Stimulated activated CD4-positive, alpha-beta T cell treated with anti-CD3 and anti-CD28 coated beads, TNF-alpha, amount 100 ng/mL, for 48 hours (primary cell): ENCODE measurements at places on chromosomes 16 and 17.

DNA sequence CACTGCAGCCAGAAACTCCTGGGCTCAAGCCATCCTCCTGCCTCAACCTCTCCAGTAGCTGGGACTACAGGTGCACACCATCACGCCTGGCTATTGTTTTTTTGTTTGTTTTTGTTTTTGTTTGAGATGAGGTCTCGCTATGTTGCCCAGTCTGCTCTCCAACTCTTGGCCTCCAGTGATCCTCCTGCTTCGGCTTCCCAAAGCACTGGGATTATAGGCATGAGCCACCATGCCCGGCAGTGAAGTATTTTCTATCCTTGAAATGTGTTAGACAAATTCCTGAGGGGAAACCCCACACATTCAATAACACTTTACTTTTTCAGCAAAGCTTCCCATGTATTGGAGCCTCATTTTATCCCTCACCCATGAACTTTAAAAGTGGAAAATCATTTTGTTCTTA is 81.2 kb upstream of the KIFC3 start:
- DNase-seq = no peak

DNA sequence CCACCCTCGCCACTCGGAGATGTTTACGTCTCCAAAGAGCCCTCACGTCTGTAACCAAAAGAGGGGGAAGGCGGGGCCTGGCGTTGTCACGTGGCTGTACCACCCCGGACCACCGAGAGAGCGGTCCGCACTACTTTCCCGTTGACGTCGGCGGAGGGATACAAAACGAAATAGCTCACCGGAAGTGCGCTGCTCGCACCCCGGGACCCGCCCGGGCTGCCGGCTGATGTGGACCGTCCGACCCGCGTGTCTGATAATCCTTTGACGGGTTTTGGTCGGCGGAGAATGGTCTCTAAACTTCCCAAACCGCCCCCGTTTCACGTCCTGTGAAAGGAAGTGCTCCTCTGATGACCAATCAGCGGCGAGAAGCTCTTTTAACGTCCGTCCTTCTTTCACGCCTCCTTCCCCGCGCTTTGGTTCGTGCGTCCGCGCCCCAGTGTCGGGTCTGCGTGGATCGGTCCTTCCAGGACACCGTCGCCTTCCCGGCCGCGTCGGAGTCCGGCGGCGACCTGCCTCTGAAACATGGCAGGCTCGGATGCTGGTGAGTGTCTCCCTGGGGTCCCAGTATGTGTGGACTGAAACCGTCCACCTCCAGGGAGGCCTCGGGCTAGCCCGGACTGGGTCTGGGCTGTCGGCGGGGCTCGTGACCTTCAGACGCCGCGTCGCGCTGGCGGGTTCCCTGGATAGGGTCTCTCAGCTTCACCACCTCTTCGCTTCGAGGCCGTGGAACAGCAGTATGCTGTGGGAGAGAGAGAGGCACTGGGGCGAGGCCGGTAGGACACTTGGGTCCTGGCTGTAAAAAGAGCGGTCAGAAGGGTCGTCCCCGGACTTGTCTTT is at the start of gene CEP95:
Gene CEP95, plus strand, starts transcription at position 402 of the 837 bp plus-strand sequence. Its CDS starts 121 bp downstream, at position 523.
- peak; percentile 92 for DNase-seq

GRCh38 chr16:5006348-5007193 is 27.2 kb downstream of the NAGPA start:
- DNase-seq = no peak

- no peak for DNase-seq
Observed at GRCh38 chr17:64683796-64684195, 21.7 kb upstream of the SMURF2 start.

GRCh38 chr17:51010173-51010675 is 110.4 kb downstream of the SPAG9 start:
- DNase-seq = no peak

- DNase-seq = no peak
Observed at GRCh38 chr17:57489321-57489720, 233.0 kb downstream of the MSI2 start.

DNA sequence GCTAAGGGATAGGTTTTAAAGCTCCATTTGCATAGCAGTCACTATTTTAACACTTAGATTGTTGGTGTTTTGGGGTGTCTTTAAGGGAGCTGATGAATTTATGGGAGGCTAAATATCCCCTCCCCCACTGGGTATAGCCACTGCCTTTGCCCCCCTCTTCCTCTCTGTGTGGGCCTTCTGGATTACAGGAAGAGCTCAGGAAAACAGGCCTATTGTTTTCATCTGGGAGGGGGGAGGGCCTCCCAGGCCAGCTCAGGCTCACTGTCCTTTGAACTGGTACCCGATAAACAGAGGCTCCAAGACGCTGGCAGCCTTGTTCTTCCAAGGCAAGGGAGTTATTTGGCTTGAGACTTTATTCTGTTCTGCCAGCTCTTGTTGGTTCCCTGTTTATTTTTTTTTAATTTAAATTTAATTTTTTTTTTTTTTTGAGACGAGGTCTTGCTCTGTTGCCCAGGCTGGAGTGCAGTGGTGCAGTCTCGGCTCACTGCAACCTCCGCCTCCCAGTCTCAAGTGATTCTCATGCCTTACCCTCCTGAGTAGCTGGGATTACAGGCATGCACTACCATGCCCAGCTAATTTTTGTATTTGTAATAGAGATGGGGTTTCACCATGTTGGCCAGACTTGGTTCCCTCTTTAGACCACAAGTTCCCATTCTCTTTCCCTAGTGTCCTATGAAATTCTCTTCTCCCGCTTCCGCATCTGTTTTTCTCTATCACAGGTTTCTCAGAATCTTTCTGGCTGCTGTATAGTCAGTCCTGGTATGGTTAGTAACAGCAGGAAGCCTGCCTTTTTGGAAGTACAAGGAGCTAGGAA is 25.1 kb downstream of the MINK1 start:
- no peak for DNase-seq

DNA sequence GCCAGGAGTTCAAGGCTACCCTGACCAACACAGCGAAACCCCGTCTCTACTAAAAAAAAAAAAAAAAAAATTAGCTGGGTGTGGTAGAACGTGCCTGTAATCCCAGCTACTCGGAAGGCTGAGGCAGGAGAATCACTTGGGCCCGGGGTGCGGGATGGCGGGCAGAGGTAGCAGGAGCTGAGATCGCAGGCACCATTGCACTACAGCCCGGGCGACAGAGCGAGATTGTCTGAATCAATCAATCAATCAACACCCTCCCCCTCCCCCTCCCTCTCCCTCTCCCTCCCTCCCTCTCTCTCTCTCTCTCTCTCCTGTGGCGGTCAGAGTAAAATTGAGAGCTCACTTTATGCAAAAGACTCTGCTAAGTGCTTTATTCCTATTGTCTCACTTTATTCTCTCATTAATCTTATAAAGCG is 1.2 kb downstream of the HSDL1 start:
- DNase-seq = no peak

DNA sequence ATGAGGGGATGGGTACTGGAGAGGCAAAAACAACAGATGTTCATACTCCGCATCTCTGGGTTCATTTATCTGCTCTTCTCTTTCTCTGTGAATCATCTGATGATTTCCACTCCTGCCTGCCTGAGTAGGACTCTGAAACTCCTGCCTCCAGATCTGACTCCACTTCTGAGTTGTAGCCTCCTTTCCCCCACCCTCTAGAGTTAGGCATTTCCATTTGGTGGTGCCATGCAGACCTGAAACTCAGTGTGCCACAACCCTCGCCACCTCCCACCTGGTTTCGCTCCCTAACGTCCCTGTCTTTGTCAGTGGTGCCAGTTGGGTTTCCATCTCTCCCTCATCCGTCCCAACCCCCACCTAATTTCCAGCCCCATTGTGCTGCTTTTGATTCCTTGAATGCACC is 126.2 kb downstream of the PRKCB start:
- DNase-seq = no peak

DNA sequence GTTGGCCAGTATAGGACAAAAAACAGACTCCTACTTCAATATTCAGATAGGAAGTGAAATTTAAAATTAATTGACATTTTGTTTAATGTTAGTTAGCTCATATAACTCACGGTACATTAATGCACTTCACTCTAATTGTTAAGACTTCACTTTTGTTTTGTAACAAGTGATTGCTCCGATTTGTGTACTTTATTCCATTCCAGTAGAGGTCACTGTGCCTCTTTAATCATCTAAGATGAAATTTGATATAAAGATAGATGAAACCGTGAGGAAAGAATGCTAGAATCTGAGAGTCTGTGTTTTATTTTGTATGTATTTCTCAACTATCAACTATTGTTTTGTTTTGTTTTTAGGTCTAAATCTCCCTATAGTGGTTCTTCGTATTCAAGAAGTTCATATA is 29.0 kb downstream of the RBBP6 start:
- DNase-seq = no peak

DNA sequence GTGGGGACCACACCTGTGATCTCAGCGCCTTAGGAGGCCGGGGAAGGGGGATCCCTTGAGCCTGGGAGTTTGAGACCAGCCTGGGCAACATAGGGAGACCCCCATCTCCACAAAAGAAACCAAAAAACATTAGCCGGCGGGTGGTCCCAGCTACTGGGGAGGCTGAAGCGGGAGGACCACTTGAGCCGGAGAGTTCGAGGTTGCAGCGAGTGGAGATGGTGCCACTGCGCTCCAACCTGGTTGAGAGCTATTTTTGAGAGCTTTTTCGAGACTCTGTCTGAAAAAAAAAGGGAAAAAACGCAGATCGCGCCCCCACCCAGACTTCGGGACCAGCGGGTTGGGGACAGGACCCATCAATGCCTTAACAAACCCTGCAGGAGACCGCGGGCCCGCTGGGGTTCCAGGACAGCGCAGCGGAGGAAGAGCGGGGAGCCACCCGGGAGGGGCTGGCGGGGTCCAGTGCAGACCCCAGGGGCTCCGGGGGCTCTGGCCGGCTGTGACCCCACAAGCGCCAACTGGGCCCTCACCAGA is 762 bp upstream of the BAIAP3 start:
- DNase-seq = no peak

DNA sequence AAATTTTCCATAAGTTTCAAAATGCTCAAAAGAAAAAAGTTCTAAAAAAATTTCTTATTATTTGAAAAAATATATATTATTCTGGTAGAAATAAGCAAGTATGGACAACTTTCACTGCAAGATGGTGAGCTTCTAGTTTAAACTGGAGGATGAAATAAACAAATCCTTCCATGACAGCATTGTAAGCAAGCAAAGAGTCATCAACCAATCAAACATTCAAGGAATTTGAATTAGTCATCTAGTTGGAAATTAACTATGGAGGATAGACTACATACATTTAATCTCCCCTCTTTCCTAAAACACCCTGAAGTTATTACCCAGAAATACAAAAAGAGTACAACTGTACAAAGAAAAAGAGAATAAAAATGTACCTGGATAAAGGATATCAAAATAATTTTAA is 51.0 kb upstream of the IRX5 start:
- no peak for DNase-seq

GRCh38 chr16:69754143-69754468 is 620 bp downstream of the NOB1 start:
- DNase-seq = no peak

- DNase-seq = no peak
Observed at GRCh38 chr16:56936491-56936890, 4.5 kb downstream of the HERPUD1 start.

DNA sequence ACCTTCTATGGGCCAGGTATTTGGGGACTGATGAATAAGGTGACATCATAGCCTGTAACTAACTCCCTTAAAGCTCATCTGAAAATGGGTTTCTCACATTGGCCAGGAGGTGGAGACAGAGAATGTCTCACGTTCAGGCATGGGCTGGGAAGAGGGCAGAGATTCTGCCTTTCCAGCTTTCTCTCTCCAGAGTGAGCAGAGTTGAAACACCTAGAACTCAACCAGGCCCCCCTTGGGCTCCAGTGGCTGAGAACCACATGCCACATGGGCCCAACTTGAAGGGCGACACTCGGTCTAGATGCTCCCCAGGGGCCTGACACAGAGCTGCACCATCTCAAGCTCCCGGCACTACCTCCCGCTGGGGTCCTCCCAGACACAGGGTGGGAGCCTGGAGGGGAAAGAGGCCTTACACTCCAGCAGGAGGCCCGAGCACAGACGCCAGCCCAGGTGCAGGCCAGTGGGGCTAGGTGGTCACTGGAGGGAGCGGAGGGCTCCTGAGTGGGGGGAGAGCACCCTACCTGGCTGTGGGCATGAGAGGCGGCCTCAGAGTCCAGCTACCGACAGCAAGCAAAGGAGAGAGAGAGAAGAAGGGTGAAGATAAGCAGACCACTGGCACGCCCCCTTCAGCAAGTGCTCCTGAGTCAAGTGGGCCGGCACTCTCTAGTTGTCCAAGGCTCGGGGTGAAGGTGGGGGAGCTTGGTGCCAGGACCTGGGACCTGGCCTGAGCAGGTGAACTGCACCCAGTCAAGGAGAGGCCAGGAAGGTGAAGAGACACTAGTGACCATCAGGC is 55.9 kb downstream of the MYO18A start:
- DNase-seq = no peak

DNA sequence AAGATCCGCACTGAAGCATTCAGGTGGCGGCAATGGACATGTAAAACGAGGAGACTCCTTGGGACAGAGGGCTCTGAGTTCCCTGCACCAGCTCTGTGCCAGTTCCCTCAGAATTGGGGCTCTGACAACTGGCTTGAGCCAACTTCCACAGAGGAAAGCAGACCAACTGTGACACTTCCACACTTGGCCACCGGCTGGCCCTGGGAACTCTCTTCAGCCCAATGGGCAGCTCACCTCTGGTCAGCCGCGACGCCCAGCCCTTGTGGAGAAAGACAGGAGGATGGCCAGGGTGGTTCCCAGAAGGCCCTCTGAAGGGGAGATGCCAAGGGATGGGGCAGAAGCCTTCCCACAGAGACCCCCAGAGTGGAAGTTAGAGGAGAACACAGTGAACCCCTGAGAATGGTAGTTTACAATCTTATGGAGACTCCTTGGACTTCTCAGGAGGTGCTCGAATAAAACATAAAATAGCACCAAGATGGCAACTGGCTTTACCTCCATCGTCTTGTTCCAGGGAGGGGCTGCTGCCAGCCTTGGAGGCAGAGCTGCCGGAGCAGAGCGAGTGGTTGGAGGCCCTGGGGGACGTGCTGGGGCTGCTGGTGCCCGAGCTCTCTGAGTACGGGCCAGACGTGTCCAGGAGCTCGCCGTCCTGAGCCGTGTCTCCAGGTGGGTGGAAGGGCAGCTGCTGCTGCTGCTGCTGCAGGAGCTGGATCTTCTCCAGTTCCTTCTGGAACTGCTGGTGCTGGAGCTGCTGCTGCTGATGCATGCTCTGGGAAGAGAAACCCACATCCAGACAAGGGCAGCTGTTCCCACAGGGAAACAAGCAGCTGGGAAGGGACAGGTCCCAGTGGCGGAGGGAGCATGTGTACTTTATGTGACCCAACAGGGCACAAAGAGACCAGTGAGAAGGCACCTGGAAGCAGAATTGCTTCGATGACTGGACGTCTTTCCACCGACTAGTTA is 35.0 kb upstream of the ICAM2 start:
- DNase-seq = no peak

- no peak for DNase-seq
Observed at GRCh38 chr16:13041646-13042290, 140.4 kb downstream of the SHISA9 start.

DNA sequence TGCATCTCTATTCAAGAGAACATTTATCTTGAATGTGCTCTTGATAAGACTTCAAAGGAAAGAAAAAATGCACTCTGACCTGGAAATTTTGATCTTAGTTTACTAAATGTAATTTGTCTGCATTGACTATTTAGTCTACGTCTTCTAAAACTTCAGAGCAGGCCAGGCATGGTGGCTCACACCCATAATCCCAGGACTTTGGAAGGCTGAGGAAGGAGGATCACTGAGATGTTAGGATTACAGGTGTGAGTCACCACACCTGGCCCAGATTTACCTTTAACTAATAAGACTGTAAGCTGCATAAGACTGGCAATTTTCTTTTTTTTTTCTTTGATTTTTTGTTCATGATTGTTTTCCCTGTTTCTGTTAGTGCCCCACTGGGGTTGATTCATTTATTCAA is 18.8 kb upstream of the CIITA start:
- no peak for DNase-seq
